ENCODE measurements at places on chromosomes 1 and 21. TPM values are rescaled to one million over a fixed set of nuclear protein-coding genes. Genes with fewer than 3 reads are reported as not detected.

GRIK3 gene
- total RNA-seq, result not detected

SRSF4 gene
- 51.3 TPM for total RNA-seq

C1orf226 gene
- 2.0 TPM for total RNA-seq

PRAMEF11 gene
- not detected for total RNA-seq

DNA sequence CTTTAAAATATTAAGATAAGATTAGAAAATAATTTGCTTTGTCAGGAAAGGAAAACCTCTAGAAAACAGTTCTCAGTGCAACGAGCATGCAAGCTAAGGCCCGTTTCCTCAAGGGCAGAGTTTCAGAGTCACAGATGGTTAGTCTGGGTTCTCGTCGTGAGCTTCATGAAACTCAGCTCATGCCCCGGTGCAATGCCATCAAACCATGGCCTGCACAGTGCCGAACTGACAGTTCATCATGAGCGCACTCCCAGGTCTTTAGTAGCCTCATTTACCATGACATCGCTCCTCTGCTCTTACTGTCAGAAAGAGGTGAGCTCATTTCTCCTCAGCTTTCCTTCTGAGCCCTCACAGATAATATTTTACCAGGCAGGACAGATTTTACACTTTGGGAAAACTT, 319.2 kb downstream of the NTNG1 start:
- DNase-seq, result no peak

GRCh38 chr1:101245246-101245927, 8.6 kb downstream of the S1PR1 start:
- no peak for DNase-seq

DNA sequence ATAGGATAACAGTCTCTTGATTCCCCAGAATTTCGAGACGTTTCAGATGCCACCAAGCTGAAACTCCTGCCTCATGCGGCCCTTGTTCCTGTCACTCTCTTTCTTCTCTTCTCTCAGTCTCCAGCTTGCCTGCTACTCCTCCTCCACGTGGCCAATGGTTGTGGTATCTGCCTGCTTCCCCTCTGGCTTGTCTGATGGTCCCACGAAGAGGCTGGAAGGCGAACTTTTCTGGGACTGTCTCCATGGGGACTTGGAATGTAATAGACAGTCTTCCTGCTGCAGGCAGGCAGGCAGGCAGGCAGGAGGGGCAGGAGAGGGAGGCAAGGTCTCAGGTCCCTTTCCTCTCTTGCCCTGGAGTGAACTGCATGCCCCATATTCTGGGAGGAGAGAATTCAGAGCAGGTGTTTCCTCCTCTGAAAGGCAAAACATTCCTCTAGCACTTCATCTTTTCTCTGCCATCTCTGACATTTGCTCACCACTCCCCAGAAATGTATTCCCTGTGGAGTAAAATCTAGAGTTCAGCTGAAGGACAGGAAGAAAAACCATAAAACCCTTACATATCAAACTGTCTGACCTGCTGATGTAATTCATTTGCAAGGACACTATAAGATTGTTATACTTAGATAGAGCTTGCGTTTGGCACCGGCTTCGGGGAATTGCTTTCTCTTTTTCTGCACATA, 64.1 kb upstream of the GNG12 start:
- DNase-seq, result peak; percentile 33
